Pancreas (tissue), 10 donors: ENCODE measurements at places on chromosomes 1 and 21. TPM values are rescaled to one million over a fixed set of nuclear protein-coding genes. Genes with fewer than 3 reads are reported as not detected.

The S100A16 gene
- total RNA-seq: 9.2 TPM

The LRRC53 gene
- not detected for total RNA-seq

The KRTAP21-1 gene
- not detected for total RNA-seq

The FAM177B gene
- 0.32 TPM for total RNA-seq

The RNF186 gene
- total RNA-seq: 25.1 TPM

The GPR52 gene
- total RNA-seq: 0.39 TPM

The CFHR5 gene
- total RNA-seq: not detected

The SLC44A5 gene
- 3.0 TPM for total RNA-seq

GRCh38 chr1:36753451-36753850, 270.7 kb upstream of the CSF3R start:
- H3K4me1 ChIP-seq: no peaks in the 10 kb centered on the region
- no peak overlapping the region for H3K4me3 ChIP-seq
- no peaks in the 10 kb centered on the region for H3K27me3 ChIP-seq
- H3K36me3 ChIP-seq: no peaks in the 10 kb centered on the region

- no peak for DNase-seq
- no peaks in the 10 kb centered on the region for H3K36me3 ChIP-seq
- H3K27ac ChIP-seq: no peak overlapping the region
- H3K4me1 ChIP-seq: no peaks in the 10 kb centered on the region
- H3K27me3 ChIP-seq: no peaks in the 10 kb centered on the region
- no peak overlapping the region for H3K4me3 ChIP-seq
Observed at GRCh38 chr1:240027059-240027462, 64.6 kb upstream of the FMN2 start.

DNA sequence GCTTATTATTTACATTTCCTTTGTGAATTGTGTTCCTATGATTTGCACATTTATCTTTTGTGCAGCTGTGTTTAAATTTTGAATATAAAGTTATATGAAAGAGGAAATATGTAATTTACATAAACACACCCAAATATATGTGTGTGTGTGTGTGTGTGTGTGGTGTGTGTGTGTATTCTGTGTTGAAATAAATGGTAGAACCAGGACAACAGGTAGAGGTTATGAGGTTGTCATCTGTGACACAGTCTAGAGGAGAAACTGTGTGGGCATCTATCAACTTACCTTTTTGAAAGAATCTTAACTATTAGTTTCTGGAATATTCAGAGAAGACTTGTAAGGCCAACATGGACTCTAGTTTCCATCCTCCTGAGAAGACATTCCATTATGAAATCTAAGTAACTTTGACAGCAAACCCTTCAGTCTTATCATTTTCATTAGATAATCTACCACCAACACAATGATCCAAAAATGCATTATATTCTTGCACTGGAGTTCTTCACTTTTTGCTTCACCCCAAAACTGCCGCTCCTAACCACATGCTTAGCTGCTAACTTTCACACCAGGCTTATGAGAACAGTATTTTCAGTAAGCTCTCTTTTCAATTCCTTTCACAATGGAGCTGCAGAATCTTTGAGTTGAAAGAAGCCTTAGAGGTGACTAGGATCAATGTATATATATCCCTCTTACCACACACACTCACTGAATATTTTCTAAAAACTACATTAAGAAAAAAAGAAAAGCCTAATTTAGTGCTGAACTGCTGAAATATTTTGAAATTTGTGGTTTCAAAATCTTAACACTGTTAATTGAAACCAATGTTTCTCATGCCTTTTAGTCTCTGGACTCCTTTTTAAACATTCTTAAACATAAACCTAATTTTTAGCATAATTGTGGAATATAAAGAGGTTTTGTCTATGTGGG, 21.8 kb downstream of the PTPRC start:
- no peaks in the 10 kb centered on the region for H3K36me3 ChIP-seq
- H3K4me3 ChIP-seq: no peak overlapping the region
- H3K4me1 ChIP-seq: no peaks in the 10 kb centered on the region
- no peaks in the 10 kb centered on the region for H3K27me3 ChIP-seq
- no peak overlapping the region for H3K27ac ChIP-seq
- no peak for DNase-seq

DNA sequence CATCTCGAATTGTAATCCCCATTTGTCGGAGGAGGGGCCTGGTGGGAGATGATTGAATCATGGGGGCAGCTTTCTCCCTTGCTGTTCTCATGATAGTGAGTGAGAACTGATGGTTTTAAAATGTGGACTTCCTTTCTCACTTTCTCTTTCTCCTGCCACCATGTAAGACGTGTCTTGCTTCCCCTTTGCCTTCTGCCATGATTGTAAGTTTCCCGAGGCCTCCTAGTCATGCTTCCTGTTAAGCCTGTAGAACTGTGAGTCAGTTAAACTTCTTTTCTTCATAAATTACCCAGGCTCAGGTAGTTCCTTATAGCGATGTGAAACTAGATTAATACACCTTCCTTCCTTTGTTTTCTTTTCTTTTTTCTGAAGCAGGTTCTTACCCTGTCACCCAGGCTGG, 13.9 kb downstream of the DNAJC6 start:
- no peaks in the 10 kb centered on the region for H3K4me1 ChIP-seq

DNA sequence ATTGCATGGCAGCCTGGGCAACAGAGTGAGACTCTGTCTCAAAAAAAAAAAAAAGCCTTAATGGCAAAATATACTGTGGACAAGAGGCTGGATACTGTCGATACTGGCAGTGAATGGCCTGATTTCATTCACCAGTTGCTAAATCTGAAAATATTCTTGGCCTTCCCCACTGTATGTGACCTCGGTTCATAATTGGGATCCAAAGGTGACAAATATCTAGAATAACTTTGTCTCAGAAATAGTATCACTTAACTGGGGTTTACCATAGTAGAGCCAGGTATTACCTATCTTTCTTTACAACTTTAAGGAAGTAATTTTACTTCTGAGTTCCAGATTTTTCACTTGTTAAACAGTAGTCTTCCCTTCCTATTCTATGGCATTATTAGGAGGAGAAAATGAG, 8.4 kb downstream of the MTF2 start:
- DNase-seq: no peak
- H3K27ac ChIP-seq: no peak overlapping the region
- no peak overlapping the region for H3K4me3 ChIP-seq
- no peaks in the 10 kb centered on the region for H3K4me1 ChIP-seq
- H3K36me3 ChIP-seq: no peaks in the 10 kb centered on the region

- no peaks in the 10 kb centered on the region for H3K27me3 ChIP-seq
- DNase-seq: no peak
Observed at GRCh38 chr1:30756545-30757351, 826 bp downstream of the LAPTM5 start.

DNA sequence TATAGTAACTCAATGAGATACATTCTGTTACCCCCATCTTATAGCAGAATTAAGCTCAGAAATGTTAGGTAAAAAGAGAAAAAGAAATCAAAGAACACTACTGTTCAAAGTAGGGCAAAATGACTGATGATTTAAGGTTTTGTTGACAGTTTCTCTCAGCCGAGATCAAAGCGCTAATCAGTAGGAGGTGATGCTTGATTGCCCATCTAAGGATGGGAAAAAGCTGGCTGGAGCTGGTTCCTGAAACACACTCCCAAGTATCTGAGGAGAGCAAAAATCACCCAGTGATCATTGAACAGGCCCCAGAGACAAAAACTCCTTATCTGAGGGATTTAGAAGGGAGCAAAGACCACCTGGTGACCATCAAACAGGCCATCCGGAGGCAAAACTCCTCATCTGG, 64.5 kb upstream of the CSF1 start:
- H3K27me3 ChIP-seq: no peaks in the 10 kb centered on the region
- no peak overlapping the region for H3K27ac ChIP-seq
- no peaks in the 10 kb centered on the region for H3K4me1 ChIP-seq

DNA sequence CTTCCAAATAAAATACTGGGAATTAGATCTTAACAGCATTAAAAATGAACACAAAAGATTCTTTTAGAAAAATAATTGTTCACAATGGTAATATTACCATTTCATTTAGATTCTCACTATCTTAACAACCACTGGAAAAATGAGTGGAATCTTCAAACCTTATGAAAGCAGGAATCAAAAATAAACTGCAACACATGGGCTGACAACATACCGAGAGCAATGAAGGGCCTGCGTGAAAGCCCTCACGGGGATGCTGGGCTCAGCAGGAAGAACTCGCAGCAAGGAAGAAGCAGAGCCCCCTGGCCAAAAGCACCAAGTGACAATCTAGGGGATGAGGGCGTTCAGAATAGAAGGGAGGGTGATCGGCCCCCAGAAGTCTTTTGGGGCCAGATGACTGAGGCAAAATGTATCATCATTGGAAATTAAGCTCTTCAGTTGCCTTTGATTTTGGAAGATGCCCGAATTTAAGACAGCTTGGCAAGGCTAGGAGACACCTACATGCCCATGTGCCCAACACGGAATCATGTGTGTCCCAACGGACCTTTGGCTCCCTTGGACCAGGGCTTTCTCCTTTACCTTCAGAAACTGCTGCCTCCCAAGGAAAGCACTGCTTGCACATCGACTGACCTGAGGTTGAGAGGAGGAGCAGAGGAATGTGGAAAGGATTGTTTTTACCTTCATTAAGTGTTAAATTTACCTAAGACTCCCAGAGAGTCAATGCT, 103.9 kb downstream of the TGFBR3 start:
- no peaks in the 10 kb centered on the region for H3K36me3 ChIP-seq
- no peak for DNase-seq
- H3K4me3 ChIP-seq: no peak overlapping the region
- H3K27me3 ChIP-seq: no peaks in the 10 kb centered on the region
- H3K4me1 ChIP-seq: peaks cover 23% of the 10 kb centered on the region

DNA sequence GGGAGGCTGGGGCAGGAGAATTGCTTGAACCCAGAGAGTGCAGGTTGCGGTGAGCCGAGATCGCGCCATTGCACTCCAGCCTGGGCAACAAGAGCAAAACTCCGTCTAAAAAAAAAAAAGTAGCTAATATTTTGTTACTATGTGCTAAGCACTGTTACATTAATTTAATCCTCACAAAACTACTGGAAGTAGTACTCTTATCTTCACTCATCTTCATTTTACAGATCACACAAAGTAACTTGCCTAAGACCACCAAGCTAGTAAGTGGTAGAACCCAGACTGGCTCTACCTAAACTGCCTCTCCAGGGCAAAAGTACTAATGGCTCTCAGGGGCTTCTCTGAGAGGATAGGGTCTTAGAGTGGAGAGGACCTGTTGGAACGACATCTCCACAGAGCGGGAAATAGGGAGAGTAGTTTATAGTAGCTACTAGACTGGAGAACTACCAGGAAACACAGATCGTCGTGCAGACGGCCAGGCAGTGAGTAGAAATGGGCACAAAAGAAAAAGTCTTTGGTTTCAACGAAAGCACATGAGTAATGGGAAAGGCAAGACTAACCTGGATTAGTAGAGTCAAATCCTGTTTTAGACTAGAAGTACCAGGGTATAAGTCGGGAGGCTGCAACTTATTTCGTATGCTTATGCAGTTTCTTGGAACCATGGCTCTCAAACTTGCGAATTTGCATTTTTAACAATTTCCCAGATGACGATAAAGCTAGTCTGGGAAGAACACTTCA, 1.4 kb downstream of the CLCC1 start:
- peaks cover 7% of the 10 kb centered on the region for H3K4me1 ChIP-seq
- H3K4me3 ChIP-seq: peak overlapping the region; percentile 92
- no peaks in the 10 kb centered on the region for H3K36me3 ChIP-seq

DNA sequence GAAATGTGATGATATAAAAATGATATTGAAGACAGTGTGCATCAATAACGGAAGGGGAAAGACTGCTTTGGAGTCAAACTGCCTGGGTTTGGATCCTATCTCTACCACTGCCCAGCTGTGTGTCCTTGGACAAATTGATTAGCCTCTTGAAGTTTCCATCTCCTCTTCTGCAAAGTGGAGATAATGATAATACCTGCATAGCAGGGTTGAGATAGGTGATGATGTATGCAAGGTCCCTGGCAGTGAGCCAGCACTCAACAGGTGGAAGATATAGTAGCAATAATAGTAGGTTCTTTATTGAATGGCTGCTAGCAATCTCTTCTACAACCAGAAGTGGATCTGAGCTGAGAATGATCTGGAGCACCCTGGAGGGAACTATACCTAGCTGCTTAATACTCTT, 166.7 kb downstream of the MIS18A start:
- H3K4me3 ChIP-seq: no peak overlapping the region
- no peak for DNase-seq
- no peak overlapping the region for H3K27ac ChIP-seq
- no peaks in the 10 kb centered on the region for H3K27me3 ChIP-seq
- H3K36me3 ChIP-seq: no peaks in the 10 kb centered on the region

- DNase-seq: no peak
- no peaks in the 10 kb centered on the region for H3K4me1 ChIP-seq
Observed at GRCh38 chr1:7984811-7985210, 23.3 kb downstream of the PARK7 start.

GRCh38 chr1:165847486-165847885, 20.1 kb downstream of the UCK2 start:
- no peak overlapping the region for H3K27ac ChIP-seq
- H3K4me1 ChIP-seq: peaks cover 6% of the 10 kb centered on the region
- H3K4me3 ChIP-seq: no peak overlapping the region
- no peak for DNase-seq
- H3K36me3 ChIP-seq: no peaks in the 10 kb centered on the region

- DNase-seq: no peak
- H3K27ac ChIP-seq: no peak overlapping the region
- no peaks in the 10 kb centered on the region for H3K27me3 ChIP-seq
- no peaks in the 10 kb centered on the region for H3K4me1 ChIP-seq
- no peak overlapping the region for H3K4me3 ChIP-seq
Observed at GRCh38 chr21:45356653-45357435, 48.1 kb upstream of the COL18A1 start.

GRCh38 chr1:216462066-216462775, 39.0 kb upstream of the USH2A start:
- H3K27ac ChIP-seq: no peak overlapping the region
- H3K4me1 ChIP-seq: no peaks in the 10 kb centered on the region
- DNase-seq: no peak
- no peaks in the 10 kb centered on the region for H3K36me3 ChIP-seq
- no peak overlapping the region for H3K4me3 ChIP-seq

DNA sequence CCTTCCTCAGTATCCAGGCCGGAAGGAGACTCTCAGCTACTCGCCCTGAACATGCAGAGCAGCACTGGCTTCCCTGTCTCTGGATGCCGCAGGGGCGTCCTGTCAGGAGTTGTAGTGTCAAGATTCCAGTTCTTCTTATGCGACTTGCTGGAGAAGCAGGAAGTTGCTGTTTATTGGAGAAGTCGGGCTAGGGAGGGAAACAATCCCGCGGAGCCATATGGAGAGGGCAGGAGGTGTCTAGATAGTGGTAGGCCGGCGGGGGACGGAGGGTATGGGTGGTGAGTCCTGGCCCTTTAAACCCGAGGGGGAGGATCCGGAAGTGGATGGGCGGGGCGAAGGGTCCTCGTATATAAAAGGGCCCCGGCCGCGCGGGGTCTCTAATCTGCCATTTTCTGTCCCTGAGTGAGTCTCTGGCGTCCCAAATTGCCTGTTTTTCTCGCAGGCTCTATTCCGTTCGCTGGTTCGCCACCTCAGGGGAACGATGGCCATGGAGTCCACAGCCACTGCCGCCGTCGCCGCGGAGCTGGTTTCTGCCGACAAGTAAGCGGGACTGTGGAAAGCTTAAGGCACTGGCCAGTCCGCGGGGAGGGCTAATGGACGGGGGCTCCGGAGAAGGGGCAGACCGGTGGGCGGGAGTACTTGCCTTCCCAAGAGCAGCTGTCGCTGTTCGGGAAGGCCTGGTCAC, at the start of gene NASP:
TSS of gene NASP (plus strand) at position 376 of the 685 bp plus-strand sequence. CDS start at position 482, 106 bp downstream.
- peak within 1 kb of the TSS; percentile 94 for H3K4me3 ChIP-seq
- H3K27me3 ChIP-seq: no peaks in the 10 kb centered on the region
- H3K27ac ChIP-seq: peak within 1 kb of the TSS; percentile 92
- H3K4me1 ChIP-seq: no peaks in the 10 kb centered on the region
